ENCODE measurements at places on chromosomes 2 and 18.
A peak's percentile ranks its signal among the peaks of the same experiment; 100 is the strongest.

GRCh38 chr2:217943446-217944321, 59.1 kb downstream of the TNS1 start:
- no peak for DNase-seq

GRCh38 chr2:25409468-25409867, 67.7 kb upstream of the DNMT3A start:
- DNase-seq: no peak

- DNase-seq: peak; percentile 52
Observed at GRCh38 chr2:109129356-109129920, 433 bp downstream of the SH3RF3 start.

- DNase-seq: no peak
Observed at GRCh38 chr18:45896991-45897390, 70.1 kb downstream of the EPG5 start.

DNA sequence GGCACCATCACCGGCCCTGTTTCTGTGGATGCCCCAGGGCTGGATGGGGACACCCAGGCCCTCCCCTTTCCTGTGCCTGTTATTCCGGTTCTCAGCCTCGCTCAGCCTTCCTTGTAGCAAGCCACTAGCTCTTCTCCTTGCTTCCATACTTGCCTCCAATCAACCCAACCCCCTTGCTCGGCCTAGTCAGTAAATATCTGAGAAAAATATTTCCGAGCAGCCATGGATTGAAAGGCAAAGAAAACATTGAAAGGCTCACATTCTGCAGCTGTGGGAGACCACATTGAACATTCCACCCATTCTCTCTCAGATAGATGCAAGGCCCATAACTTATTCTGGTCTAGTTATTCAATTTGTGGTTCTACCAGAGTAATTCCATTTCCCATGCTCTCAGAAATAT, 114.9 kb downstream of the SPP2 start:
- no peak for DNase-seq

- no peak for DNase-seq
Observed at GRCh38 chr18:67421651-67422050, 94.9 kb downstream of the DSEL start.

Measured in GM13976 (cell line).